Stimulated activated CD4-positive, alpha-beta T cell treated with anti-CD3 and anti-CD28 coated beads, Interleukin-4, amount 100 ng/mL, for 1 hour (primary cell): ENCODE measurements at places on chromosomes 7 and 10.

GRCh38 chr10:106705681-106706100, 458.8 kb downstream of the SORCS1 start:
- DNase-seq = no peak

DNA sequence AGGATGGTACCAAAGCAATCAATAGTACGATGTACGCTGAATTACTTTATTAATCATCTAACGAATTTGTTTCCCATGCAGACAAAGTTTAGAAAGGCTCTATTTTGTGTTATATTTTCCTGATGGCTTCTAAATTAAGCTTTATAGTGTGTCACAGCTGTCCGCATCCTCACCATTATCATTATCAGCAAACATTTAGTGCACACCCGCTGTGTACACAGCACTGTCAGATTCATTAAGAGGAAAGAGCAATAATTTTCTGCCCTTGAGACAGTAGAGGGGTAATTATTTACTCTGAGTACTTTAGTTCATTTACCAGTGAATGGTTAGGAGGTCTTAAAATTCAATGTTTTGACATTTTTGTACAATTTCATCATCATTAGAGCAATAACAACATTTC, 233.3 kb upstream of the PTPRZ1 start:
- no peak for DNase-seq

- no peak for DNase-seq
These were observed 52.0 kb downstream of the P4HA1 start for GRCh38 chr10:73044378-73045285.

- no peak for DNase-seq
These were observed 9.4 kb upstream of the LRRC27 start for GRCh38 chr10:132322586-132323048.

DNA sequence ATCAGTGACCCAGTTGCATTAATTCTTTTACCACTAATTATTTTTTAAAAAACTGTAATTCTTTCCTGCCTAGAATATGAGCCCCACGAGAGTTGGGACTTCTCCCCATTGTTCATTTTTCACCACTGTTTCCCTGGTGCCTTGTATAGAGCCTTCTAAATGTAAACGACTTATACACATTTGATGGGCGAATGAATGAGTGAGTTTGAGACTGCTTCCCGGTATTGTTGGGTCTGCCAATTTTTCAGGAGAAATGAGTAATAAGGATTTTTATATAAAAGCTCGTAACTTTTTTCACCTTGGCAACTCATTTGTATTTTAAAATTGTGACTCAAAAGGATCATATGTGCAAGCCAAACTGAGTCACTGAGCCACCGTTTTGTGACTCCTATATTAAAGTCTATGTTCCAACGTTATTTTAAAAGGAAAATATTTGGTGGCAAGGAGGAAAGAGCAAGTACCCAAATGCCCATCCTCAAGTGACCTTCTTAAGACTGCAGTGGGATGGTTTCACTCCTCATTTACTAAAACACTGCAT, 621.3 kb downstream of the KCNMA1 start:
- DNase-seq = no peak

DNA sequence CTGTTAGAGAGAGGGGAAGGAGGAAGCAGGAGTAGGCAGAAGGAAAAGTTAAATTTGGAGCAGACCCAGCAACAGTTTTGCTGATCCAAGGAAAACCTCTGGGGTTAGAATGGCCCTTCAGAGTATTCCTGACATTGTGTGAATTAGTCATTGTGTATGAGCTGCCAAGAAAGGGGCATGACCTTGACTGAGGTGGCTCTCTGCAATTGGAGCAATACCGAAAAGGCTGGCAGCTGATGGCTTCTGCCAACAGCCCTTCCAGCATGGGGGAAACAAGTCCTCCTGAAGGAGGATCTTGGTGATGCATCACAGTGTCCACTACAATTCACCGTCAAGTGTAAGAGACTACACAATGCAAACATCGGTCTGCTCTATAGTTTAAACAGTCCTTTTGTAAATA, 20.6 kb upstream of the WASL start:
- DNase-seq = no peak

DNA sequence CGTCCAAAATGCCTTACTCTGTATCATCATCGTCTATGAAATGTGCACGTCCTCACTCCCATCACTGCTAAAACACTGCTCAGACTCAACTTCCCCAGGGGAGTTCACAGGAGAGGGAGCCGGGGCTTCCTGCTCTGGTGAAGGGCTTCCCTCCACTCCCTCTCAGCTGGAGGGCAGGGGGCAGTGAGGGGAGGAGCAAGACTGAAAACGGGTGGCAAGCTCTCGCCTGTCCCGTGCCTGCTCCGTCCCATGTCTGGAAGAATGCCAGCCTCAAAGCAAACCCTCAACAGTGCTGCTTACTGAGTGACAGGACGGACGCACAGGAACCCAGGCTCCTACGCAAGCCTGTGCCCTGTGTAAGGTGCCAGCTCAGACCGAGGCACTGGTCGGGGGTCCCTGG, 25.1 kb downstream of the PRKAG2 start:
- DNase-seq = no peak

DNA sequence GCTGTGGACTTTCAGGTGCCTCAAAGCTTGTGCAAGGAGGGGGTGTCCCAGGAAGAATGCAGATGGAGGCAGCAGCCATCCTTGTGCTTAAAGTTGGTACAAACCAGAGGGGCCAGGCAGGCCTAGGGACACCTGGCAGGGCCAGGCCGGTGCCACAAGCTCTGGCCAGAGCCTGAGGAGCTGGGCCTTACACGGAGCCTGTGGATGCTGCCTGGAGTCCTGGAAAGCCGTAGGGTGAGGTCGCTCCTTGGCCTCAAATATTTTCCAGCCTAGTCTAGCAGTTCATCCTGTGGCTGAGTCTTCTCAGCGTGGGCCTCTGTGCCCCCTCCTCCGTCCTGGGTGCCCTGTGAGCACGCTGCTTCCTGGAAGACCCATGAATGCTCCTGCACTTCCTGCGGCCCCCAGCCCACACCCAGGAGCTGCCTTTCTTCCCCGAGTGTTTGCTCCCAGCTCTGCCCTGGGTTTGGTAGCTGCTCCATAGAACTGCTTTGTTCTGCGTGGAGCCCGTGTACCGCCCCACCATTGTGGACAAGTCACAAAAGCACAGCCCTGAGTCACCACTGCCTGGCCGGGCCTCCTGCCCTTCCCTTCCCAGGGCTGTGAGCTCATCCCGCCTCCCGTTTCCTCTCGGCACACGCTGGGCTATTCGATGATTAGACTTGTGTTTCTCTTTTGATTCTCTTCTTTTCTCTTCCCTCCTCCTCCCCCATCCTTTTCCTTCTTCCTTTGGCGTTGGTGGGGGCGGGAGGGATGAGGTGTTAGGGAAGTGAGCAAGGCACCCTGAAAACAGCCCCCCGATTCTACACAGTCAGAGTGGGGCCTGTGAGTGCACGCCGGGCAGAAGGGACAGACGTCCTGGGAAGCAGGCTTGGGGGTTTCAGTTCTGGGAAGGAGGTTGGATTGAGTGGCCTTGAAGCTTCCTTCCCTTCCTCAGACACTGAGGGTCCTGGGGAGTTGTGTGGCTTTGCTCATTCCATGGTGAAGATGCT, 73.2 kb upstream of the SHH start:
- no peak for DNase-seq

DNA sequence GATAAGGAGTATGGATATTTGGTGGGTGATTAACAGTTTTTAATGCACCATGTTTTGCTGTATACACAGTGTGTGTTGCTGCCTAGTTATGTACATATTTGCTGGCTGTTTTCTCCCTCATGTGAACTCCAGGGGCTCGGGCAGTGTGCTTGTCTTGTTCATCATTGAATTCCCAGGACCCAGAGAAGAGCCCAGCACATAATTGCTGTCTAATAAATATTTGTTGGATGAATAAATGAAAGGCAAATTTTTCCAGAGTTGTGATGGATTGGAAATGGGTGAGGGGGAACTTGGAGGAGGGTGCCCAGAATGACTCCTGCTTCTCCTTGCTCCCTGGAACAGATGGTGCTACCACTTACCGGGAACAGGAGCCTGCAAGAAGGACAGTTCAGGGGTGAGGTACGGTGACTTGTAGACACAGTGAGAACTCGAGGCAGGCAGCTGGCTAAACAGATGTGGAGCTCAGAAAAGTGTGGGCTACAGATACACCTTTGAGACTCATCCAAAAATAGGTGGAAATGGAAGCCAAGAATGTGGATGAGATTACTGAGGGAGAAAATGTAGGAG, 586.8 kb upstream of the MGMT start:
- DNase-seq = no peak

GRCh38 chr7:26880852-26881251, 16.5 kb upstream of the SKAP2 start:
- no peak for DNase-seq

DNA sequence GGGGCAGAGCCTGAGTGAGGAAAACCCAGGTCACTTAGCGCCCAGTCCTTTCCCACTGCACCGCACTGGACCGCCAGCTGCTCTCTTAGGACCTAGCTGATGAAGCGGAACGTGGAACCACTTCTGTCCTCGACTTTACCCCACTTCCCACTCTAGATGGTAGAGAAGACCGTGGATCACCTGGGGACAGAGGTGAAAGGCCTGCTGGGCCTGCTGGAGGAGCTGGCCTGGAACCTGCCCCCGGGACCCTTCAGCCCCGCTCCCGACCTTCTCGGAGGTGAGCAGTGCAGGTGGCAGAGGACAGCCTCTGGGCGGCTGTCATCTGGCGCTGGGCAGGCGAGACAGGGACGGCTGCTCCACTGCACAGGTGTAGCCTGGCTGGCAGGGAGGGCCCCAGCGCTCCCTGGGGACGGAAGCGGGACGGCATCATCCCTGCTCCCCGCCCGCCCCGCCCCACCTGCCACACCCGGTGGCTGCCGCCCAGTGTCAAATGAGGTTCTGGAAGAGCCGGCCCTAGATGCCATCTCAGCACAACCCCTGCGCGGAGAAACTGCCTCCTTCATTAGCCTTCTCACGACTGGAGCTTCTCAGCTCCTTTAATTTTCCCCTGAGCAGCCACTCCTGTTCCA, 11.7 kb downstream of the PLAC9 start:
- peak; percentile 24 for DNase-seq

DNA sequence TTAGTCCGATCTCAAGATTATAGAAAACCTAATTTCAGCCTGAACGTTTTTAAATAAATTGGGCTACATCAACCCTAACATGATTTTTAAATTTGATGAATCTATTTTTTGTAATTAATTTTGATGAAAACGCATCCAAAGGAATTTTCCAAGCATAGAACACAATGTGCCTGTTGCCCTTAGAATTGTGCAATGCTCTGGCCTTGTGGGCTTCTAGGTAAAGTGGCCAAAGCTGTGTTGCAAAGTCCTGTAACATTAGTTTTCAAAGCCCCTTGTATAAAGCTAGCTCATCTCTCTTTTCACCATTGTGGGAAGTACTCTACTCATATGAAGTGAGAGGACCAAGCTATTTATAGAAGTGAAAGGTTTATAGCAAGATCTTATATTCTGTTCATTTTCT, 138.4 kb upstream of the PRPS1L1 start:
- no peak for DNase-seq

- no peak for DNase-seq
These were observed 29.8 kb upstream of the WAC start for GRCh38 chr10:28503114-28503513.

DNA sequence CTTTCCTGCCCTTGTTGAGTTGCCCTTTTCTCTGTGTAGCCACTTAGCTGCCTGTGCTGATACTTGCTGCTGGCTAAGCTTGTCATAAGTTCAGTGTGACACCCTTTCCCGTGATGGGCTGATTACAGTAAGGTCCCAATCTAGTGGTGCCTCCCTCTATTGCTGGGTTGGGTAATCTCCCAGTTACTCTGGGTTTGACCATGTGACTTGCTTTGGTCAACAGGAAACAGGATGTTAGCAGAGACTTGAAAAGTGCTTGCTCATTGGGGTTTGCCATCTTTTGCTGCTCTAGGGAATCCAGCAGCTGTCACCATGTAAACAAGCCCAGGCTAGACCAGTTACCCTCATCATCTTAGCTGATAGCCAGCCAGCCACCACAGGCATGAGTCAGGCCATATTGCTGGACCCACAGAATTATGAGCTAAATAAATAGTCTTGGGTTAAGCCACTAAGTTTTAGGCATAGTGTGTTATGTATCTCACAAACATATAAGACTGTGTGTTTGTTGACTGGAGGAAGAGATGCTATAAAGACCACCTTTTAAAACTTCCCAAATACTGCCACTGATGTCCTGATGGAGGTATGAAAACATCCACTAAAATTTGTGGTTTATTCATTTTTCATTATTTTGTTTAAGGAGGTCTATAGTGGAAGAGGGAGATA, 4.0 kb upstream of the LEP start:
- no peak for DNase-seq

GRCh38 chr7:140230861-140231770, 54.3 kb upstream of the KDM7A start:
- peak; percentile 57 for DNase-seq

GRCh38 chr7:1961701-1962276, 271.0 kb downstream of the MAD1L1 start:
- peak; percentile 32 for DNase-seq

GRCh38 chr10:31319602-31320549, 860 bp downstream of the ZEB1 start:
- peak; percentile 61 for DNase-seq

DNA sequence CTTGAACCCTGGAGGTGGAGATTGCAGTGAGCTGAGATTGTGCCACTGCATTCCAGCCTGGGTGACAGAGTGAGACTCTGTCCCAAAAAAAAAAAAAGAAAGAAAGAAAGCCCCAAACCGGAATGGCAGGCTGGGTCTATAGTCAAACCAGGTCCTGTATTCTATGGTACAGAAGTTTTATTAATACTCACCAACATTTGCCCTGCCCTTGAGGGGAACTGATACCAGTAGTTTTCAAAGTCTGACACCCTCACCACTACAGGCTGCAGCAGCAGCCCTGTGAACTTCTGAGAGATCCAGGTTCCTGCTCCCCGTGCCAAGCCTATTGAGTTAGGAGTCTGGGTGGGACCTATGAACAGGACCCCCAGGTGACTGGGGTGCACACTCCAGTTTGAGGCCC, 80.6 kb downstream of the RGS10 start:
- DNase-seq = no peak

DNA sequence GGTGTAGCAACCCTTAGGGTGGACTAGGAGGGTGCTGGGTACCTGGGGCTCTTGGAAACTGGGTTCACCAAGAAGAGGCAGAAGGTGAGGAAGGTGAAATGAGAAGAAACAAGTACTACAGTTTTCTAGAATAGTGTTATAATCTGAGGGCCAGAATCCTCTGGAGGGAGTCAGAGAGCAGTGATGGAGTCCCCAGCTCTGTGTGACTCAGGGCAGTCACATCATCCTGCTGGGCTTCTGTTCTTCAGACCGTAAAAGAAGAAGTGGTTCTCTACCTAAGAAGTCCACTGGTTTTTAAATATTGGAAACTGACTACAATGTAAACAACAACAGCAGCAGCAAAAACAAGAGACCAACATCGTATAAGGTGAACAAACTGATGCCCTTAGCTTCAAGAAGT, 197.3 kb downstream of the PRPF18 start:
- DNase-seq = no peak

GRCh38 chr10:94223702-94224370, 138.9 kb downstream of the NOC3L start:
- DNase-seq = no peak
